ENCODE measurements at places on chromosomes 11 and 22.

DNA sequence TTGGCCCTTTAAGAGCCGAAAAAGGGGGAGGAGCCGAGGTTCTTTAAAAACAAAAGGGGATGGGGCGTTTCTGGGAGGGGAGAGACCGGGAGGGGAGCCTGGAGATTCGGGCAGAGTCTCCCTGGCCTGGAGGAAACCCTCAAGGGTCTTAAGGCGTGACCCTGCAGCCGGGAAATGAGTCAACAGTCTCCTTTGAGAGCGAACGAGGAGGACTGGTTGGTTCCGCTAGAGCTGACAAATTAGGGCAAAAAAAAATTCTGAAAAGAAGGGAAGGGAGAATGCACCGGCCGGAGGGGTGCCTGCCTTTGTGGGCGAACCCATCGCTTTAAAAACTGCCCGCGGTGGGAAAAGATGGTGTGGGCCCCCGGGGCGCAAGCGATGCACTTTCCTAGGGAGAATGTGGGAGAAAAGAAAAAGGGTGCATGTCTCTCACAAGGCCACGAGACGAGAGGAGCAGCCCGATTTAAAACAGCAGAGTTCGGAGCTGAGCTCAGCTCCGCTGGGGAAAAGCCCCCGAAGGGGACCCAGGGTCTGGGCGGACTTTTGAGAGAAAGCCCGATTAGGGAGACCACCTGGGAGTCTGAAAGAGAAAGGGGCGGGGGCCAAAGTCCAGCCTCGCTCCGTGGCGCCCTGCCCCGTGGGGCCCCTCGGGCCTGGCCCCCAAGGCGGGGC is 874 bp downstream of the ZFTA start:
- peak; percentile 81 for DNase-seq

- no peak for DNase-seq
Measured at GRCh38 chr11:79193663-79194310, 247.0 kb downstream of the TENM4 start.

DNA sequence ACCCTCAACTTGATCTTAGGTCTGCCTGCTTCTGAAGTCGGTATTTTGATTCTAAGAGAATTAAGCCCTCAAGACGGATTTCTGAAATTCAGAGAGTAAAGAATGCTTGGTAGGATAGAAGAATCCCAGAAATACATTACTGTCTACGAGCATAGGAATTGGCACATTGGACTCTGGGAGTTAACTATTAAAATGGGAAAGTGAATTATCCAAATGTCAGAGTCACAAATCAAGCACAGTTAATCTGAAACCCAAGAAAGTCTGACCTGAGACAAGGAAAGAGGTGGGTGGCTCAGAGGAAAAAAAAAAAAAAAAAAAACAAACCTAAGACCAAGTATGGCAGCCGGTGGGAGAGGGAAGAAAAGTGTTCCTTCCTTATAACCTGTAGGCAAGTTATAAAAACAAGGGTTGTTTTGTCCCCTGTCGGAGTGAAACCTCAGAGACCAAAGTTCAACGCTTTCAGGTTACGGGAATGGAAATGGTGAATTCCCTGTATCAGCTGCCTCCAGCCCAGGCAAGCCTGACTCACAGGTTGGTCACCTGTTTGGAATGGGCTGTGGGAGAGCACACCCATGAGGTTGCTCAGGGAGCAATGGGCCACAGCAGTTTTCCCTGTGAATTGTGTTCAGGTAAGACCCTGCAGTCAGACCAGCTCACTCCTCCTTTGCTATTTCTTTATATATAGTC is 139.0 kb downstream of the ETS1 start:
- no peak for DNase-seq

DNA sequence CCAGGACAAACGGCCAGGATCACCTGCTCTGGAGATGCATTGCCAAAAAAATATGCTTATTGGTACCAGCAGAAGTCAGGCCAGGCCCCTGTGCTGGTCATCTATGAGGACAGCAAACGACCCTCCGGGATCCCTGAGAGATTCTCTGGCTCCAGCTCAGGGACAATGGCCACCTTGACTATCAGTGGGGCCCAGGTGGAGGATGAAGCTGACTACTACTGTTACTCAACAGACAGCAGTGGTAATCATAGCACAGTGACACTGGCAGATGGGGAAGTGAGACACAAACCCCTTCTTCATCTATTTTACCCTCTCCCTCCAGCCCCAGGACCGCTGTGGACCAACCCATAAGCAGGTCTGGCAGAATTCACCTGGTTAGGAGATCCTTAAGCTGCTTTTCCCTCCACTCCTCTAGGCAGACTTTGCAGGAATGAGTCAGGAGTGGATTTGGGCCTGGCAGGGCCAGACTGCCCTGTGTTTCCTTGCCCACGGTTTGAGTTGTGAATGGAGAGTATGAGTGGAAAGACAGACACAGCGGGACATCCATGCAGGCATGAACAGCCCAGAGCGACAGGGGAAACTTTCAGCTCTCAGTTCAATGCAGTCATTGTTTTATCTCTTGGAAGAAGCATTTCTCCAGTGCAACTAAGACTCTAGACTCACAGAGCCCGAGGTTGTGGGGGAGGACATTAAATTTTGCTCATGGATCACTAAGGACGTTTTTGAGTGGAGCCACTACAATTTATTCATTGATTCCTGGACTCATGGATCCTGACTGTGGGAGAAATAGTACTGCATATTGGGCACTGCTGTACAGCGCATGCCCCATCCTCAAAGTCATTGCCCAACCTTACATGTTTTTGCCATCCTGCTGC is 75.3 kb upstream of the IGLL5 start:
- no peak for DNase-seq

- DNase-seq, result no peak
Measured at GRCh38 chr22:39931251-39931650, 28.9 kb upstream of the TMA7B start.

- DNase-seq, result no peak
Measured at GRCh38 chr11:60310407-60310998, 16.6 kb upstream of the MS4A6E start.

DNA sequence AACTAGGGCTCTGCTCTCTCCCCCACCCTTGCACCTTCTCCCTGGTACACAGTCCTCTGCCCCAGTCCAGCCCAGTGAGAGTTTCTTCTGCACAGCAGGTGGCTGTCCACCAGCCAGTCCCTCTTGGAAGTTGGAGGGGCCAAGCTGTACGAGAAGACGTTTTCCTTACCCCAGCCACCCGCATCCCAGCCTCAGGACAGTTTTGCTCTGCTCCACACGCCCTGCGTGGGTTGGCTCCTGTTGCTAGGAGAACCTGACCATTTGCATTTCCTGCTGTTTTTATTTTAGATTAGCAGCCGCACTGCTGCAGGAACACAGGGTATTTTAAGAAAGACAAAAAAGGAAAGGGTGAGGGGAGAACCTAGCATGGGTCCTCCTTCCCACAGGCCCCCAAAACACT is 17.6 kb upstream of the NRGN start:
- no peak for DNase-seq

DNA sequence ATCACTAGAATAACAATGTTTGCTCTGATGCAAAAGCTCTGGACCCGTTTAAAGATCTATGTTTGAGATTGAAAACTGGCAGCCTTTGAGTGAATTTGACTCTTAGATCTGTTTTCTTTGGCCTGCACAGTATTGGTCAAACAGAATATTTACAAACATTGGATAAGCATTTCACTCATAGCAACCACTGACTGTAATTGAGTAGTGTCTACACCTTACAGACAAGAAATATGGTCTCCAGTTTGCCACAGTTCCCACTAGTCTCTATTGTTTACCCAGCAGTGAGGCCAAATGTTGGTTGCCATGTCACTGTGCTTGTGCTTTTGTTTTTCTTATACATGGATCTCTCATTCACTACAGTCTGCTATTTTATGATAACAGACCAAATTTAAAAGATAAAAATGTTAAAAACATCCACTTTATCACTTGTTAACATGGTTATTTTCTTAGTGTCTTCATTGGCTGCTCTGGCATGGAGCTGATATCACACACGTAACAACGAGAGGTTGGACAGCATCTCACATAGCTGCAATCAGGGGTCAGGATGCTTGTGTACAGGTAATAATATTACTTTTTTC is 12.2 kb downstream of the ANKRD42 start:
- no peak for DNase-seq

DNA sequence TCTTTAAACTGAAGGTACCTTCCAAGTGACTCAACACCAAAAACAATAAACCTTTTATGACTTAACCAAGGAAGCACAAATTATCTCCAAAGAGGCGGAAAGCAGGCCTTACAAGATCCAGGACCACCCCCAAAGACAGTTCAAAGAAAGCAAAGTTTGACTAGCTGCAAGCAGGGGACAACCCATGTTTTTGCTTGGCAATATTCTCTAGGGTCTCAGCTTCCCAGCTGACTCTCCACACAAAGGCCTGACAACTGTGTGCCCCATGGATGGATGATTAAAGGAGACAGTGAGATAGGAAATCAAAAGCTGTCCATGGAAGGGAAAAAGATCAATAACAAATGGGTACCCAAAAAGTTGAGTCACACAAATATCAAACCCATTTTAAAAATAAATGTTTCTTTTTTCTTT is 232.2 kb downstream of the DDX10 start:
- no peak for DNase-seq

DNA sequence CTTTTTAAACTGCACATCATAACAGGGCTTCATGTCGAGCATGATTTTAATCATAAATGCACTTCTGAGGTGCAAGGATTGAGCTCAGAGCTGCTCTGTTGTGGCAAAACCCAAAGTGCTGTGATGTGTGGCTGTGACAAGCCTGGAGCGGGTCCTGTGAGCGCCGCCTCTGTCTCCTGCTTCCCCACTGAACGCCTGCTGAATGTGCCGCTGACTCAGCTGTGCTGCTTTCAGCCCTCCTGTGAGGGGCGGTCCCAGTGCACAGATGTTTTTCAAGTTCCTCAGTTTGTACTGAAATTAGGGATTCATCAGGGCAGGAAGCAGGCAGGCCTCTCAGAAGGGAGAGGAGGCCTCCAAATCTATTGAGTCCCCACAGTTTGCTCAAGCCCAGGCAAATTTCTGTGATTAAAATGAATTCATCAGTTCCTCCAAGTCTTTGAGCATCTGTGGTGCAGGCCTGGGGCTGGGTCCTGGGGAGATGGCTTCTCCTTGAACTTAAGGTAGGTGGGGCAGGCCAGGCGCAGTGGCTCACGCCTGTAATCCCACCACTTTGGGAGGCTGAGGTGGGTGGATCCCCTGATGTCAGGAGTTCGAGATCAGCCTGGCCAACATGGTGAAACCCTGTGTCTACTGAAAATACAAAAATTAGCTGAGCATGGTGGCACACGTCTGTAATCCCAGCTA is 3.0 kb upstream of the GTSE1 start:
- DNase-seq, result peak; percentile 93

DNA sequence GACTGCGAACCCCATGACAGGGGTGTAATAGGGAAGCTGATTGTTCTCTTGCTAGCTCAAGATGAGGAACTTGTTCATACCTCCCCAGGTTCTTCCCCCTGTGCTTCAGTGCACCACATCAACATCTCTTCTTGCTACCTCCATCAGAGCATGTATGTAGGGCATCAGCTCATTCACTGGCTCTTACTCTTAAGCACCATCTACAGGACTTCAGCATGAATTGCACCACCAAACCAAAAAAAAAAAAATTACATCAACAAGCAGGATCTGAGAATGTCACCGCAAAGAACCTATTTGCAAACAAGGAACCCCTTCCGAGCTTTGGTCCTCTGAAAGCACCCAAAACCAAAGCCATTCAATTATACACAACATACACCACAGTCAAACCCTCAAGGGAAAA is 2226.5 kb upstream of the RAG2 start:
- DNase-seq, result no peak

- DNase-seq, result no peak
Measured at GRCh38 chr11:4881188-4881587, 512 bp upstream of the OR51T1 start.

DNA sequence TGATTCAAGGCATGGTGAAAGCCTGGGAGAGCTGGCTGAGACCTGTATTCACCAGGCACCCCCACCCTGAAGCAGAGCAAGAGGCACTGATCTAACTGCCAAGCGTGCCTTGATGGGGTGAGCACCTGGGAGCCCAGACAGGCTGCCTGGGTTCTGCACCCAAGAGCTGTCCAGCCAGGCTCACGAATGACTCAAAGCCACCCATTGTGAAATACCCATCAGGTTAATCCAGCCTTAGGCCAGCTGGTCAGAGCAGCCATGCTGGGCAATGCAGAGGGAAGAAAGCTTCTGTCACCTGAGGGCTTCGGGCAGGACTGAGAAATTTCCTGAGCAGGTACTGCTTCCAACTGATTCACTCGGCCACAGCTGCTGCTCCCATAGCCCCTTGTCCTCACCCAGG is 22.1 kb downstream of the THOC5 start:
- DNase-seq, result no peak

- DNase-seq, result no peak
Measured at GRCh38 chr11:94060401-94060800, 39.2 kb downstream of the HEPHL1 start.

- peak; percentile 72 for DNase-seq
Measured at GRCh38 chr11:64787526-64788320, 9.4 kb upstream of the SF1 start.

DNA sequence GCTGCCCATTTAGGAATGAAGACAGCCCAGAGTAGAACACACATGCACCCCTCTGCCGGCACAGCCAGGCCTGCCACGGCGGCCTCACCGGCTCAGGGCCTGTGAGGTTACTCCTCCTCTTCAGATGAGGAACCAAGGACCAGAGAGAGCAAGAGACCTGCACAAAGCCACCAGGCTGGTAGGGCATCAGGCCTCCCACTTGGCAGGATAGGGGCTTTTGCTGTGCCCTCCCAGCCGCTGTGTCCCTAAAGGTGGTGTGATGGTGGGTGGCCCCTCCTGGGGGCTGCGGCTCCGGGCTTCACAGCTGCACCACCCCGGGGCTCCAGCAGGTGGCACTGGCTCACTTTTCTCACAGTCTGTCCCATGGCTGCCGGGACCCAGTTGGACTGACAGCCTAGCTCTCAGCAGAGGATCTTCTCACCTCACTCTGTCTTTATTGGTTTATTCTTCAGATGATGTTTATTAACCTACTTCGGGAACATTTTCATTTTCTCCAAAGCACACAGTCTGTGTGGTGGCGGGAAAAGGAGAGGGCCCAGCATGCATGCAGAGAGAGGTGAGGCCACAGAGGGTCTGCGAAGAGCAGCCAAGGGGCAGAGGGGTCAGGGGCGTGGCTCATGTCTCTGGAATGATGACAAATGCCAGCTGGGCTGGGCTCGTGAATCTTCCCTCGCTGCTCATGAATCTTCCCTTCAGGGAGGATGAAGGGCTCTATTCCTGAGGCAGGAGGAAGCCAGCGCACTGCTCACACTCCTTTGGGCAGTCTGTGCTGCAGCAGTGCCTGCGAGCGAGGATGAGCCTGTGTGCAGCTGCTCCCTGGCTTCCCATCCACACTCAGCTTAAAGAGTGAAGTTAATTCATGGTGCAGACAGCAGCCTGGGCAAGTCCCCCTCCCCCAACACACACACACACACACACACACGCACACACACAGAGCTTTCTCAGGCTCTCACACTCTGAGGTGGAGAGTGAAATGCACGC is 101.1 kb upstream of the PITPNB start:
- DNase-seq, result peak; percentile 82

DNA sequence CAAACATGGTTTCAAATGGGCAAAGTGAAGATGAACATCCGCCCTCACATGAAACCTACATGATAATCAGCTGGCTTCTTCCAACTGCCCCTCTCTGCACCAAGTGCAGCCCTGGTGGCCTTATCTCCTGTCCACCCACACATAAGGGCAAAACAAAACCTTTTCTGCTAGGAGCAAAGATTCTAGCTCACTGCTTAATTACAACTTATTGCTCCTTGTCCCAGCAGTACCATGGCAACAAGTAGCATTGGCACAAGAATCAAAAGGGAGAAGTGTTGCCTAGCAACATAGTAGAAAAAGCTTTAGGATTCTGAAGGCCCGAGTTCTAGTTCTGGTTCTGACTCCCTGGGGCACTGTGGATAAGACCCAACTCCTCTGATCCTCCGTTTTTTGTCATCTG is 68.7 kb upstream of the BMAL1 start:
- DNase-seq, result no peak

GRCh38 chr11:93031386-93031785 is 61.9 kb downstream of the MTNR1B start:
- DNase-seq, result no peak

All from AG08395 (cell line).